DMS79 (cell line): ENCODE measurements at places on chromosomes 6 and 20.

- no peak for DNase-seq
These were observed 175.6 kb upstream of the RNF24 start for GRCh38 chr20:4190792-4191519.

GRCh38 chr6:126383203-126383602, 43.3 kb downstream of the CENPW start:
- no peak for DNase-seq

DNA sequence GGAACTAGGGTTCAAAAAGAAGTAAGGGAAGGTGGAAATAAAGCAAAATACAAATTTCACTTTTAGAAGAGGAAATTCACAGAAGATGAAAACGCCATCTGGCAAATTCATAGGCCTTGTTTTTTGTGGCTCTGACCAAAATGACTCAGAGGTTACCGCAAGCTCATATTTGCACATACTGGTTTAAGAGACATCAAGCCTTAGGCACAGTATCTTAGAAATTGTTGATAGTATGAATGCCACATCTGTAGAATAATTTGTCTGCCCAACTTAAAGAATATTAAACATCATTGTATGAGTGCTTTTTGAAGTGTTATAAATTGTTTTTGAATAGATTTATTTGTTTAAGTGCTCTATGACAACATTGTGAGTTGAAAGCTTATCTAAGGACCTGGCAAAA, 10.6 kb downstream of the TAAR1 start:
- no peak for DNase-seq

- DNase-seq: no peak
These were observed 208.8 kb downstream of the ARHGAP18 start for GRCh38 chr6:129500958-129501739.
